ENCODE measurements at places on chromosomes 11 and 22.

- no peak for DNase-seq
Measured at GRCh38 chr11:15541079-15541478, 426.4 kb downstream of the INSC start.

DNA sequence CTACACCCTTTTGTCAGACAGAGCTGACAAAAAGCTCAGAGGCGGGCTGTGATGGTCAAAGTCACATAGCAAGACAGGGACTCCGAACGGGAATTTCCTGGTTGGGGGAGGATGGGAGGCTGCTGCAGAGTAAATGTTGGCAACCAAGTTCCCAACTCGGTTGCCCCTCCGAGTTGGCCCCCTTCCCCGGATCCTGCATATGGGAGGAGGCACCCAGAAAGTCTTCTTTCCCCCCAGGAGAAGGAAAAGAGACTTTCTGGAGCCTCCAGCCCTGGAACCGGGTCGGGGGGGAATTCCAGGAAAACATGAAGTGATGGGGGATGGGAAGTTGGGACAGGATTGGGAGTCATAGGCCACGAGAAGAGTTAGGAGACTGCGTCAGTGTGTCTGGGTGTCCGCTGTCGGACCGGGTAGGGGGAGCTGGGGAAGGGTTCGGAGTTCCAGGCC is 614 bp downstream of the SELENOM start:
- peak; percentile 55 for DNase-seq

- no peak for DNase-seq
Measured at GRCh38 chr11:86303257-86303656, 1.2 kb downstream of the HIKESHI start.

DNA sequence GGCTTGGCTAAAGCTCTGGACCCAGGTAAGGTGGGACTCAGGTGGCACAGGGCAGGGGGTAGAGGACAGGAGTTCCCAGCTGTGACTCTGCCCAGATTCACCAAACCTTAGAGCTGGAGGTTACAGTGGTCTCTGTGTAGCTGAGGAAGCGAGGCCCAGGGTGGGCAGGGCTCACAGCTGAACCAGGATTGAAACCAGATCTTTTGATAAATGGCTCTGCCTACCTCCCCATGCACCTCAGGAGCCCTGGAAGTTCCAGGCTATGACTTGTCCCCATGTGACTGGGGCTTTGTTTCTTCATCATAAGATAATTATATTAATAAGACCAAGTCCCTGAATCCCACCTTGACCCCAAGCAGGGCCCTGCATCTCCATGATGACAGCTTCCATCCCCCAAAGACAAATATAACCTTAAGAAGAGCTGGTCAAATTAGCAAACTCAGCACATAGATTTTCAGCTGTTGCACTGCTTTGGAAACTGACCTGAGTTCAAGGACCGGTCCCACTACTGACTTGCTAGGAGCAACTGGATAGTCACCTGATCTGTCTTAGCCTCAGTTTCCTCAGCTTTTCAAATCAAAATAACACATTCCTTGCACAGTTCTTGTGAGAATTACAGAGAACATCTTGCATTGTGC is 21.3 kb upstream of the TSKU start:
- DNase-seq: no peak

DNA sequence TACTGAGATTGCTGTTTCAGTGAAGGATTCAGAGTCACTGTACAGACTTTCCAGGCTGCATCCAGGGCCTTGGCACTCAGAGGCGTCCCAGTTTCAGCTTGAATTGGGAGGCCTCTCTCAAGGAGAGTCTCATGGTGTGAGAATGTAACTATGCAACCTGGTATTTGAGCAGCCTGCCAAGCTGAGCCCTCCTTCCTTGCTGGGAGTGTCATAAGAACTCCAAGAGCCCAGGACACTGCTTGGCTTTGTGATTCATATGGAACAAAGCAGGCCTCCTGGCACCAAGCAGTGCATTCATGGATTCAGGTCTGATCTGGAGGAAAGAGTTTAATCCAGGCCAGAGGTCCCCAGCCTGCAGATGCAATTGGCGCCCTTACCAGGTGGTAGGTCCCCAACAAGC is 171.7 kb downstream of the DBX1 start:
- DNase-seq: no peak

DNA sequence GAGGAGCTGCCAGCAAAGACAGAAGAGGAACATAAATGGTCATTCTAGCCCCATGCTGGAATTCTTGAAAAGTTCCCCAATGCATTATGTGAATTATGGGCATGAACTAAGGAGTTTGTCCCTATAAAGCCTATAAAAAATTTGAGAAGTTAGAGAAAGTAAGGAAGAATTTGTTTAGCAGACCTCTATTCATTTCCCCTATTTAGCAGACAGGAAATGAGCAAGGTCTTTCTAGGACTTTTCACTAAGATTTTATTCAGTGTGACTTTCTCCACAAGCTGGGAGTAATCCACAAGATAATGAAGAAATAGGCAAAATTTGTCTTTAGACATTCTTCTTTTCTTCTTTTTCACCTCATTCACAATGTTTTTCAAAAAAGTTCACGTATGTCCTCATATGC is 20.0 kb downstream of the PRRG4 start:
- DNase-seq: no peak

DNA sequence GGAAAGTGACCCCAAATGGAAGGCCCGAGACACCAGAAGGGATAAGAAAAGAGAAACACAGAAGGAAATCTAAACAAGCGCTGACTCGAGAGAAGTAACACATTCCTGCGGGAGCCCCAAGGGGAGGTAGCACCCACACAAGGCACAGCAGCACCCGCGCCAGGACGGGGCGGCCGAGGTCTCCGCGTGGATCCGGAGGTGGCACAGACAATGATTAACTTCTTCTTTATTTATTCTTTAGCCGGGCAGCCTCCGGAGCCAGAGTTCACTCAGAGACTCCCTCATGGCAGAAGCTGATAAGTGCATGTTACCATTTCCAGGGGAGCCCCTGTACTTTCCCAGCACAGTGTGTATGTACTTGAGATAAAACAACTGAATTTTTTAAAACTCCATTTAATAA is 5.1 kb downstream of the TOLLIP start:
- DNase-seq: no peak

- no peak for DNase-seq
Measured at GRCh38 chr11:67644042-67644441, 4.5 kb upstream of the TBX10 start.

DNA sequence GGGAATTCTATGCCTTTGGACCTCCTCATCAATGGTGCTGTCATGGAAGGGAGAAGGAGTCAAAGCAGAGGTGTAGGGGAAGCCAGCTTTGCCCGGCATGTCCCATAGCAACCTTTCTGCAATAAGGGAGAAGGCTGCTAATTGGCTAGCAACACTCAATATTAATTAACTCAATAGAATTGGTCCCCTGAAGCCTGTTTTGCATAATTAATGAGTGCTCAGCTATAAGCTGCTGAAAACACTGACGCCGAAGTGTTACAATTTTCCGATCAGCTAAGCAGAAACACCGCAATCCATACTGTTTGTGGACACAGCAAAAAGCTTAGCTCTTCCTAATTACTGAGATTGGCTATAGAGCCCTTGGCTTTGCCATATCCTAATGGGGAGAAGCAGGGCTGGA is 245.0 kb downstream of the CSNK2A3 start:
- DNase-seq: no peak

DNA sequence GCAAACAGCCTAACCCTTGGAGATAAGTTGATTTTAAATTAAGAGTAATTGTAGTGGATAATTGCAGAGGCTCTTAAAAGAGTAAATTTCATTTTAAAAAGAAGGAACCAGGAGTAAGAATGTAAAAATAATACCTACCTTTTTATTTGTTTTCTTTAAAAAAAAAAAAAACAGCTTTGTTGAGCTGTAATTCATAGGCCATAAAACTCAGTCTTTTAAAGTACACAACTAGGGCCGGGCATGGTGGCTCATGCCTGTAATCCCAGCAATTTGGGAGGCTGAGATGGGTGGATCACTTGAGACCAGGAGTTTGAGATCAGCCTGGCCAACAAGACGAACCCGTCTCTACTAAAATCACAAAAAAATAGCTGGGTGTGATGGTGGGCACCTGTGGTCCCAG is 42.4 kb downstream of the MTMR3 start:
- no peak for DNase-seq

- no peak for DNase-seq
Measured at GRCh38 chr22:44661070-44661469, 40.9 kb upstream of the PRR5 start.

DNA sequence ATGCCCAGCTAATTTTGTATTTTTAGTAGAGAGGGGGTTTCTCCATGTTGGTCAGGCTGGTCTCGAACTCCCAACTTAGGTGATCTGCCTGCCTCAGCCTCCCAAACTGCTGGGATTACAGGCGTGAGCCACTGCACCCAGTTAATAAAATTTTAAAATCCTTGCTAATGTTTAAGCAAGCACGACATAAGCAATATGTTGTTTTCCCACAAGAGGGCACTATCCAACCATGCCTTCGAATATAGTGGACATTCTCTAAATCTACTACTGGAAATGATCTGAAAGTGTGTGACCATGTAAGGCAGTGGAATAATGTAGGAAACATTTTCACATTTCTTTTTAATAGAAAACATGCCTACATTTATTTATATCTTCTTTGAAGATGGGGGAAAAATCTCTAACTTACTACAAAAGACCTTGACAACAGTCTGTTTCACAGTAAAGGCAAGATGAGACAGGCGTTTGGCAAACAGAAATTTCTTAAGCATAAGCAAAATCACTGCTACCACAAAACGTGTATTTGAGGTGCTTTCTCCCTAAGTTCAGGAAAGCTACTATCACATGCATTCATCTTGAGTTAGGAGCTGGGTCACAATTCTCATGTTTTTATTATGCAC is 38.2 kb downstream of the PITPNB start:
- no peak for DNase-seq

- DNase-seq: peak; percentile 76
Measured at GRCh38 chr22:49954354-49954753, 6.2 kb upstream of the PIM3 start.

DNA sequence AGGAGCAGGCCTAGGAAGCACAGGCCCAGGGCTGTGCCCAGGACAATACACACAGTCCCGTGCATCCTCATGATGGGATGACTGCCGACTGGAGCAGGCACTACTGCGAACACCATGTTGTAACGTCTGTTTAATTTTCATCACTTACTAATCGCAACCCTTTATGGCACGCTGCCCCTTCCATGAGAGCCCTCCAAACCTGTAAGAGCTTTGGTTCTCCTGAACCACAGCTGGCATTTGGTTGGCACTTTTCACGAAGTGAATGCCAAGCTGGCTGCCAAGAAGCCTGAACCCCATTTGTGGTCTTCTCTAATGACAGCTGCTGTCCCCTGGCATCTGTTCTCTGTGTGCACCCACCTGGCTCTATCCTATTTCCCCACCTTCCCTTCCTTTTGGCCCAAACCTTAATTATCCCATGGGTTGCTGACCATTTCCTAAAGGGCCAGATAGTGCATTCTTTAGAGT is 36.5 kb downstream of the APOL1 start:
- DNase-seq: peak; percentile 9

DNA sequence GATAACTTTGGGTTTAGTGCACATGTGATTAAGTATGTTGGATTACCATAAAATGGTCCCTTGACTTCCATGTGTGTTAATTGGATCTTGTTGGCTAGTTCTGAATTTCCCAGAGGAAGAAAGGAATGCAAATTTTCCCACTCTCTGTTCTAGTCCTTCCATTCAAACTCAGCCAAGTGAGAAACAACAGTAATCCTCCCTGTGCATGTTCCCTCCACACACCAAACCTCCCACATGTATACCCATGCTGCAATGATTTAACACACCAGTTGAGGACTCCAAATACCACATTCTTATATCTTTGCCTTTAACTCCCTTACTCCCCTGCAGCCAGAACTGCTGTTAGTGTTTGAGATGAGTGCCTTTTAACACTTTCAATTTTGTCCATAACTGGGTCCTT is 1158.9 kb downstream of the DLG2 start:
- DNase-seq: no peak

- DNase-seq: peak; percentile 60
Measured at GRCh38 chr11:2266586-2267305, 3.6 kb downstream of the ASCL2 start.

DNA sequence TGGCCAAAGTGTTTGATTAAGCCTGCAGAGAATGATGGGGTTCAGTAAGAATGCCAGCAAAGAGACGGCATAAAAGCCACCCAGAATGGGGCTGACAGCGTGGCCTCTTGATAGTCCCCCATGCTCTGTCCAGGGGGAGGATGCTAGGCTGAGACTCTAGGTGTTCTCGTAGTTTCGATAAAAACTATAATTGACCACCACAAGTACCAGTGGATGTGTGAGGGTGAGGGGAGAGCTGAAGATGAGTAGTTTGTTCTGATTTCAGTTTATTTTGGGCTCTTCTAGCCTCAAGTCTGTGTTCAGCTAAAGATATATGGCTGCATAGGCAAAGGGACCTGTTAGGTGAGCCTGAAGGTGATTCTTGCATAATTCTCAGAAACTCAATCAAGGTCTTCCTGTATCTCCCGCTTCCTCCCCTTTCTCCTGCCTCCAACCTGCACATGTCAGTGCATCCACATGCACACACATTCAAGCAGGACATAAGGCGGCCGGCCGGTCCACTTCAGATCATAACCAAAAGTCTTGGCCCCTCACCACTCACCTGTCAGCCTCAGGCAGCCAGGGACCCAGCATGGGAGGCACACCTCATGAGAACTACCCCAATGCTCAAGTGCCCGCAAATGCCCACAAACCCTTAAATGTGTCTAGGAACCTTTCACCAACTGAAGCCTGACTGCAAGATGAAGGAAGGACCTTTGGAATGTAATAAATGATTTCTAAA is 31.2 kb downstream of the FLI1 start:
- no peak for DNase-seq

- DNase-seq: no peak
Measured at GRCh38 chr11:35211952-35212351, 73.0 kb downstream of the CD44 start.

GRCh38 chr11:130827451-130828377 is 88.6 kb downstream of the SNX19 start:
- no peak for DNase-seq

GRCh38 chr11:76974179-76974891 is 59.9 kb upstream of the B3GNT6 start:
- DNase-seq: no peak

DNA sequence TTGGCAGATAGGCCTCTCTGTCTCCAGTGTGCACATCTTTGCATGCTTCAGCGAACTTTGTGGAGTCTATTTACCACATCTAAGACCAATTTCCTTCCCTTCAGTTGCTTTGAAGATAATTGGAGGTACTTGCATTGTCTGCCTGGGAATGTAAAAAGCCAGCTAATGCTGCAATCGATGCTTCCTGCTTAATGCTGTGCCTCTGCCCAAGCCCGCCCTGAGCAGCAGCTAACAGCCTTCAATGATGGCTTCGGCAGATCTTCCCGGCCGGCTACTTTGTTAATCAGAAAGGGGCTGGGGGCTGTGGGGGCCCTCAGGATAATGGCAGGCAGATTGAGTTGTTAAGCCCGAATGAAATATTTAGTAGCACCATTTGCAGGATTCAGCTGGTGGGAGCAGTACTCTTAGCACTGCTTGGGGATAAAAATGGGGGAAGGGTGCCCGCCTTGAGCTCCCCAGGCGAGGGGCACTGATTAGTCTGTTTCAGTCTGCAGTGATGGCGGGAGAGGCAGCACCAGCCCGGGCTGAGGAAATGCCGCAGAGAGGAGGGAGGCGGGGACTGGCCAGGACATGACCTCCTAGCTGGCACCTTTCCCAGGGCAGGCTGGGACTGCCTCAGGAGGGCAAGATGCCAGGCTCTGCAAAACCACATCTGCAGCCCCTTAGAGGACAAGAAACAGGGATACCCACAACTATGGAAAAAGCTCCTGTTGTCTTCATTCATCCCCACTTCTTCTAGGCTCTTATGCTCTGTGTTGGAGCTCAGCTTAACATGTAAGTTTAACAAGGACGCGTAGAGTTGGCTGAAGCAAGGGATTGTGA is 460.0 kb downstream of the BUD13 start:
- DNase-seq: peak; percentile 89

- no peak for DNase-seq
Measured at GRCh38 chr11:16812274-16812673, 73.8 kb downstream of the C11orf58 start.
